ENCODE measurements at places on chromosomes 6 and 20.

GRCh38 chr6:159532155-159532554, 160.9 kb downstream of the SOD2 start:
- no peak for DNase-seq

DNA sequence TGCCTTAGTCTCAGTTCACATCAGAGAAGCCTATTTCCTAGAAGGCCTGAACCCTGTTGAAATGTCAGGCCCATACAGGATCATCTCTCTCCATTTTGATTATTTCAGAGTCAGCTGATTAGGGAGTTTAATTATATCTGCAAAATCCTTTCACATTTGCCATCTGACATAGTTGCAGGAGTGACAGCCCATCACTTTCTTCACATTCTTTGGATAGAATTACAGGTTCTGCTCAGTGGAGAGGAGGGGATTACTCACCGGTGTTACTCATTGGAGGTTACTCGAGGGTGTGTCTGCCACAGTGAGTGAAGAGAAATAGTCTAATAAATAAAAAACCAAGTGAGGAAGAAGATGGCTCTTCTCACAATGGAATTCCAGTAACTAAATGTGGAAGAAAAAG, 216.8 kb downstream of the TMEM242 start:
- DNase-seq = peak; percentile 68

DNA sequence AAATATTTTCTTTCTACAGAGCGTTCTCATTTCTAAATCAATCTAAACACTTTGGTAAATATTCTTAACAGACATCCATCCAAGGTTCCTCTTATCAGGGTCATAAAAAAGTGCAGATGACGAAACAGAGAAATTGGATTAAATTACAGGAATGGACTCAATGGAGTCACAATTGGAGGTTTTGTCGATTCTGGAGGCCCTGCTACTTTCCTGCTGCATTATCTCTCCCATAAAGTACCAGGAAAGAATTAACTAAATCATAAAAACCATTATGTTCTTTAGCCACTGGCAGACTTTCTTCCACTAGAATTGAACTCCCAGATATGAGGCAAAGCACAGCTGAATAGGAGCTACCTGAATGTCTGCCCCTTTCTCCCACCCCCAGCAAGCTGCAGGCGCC, 610.6 kb downstream of the HDGFL1 start:
- no peak for DNase-seq

GRCh38 chr20:54132612-54133433, 41.0 kb downstream of the CYP24A1 start:
- peak; percentile 57 for DNase-seq
